IMR-90 (cell line): ENCODE measurements at places on chromosomes 3 and 15.

DNA sequence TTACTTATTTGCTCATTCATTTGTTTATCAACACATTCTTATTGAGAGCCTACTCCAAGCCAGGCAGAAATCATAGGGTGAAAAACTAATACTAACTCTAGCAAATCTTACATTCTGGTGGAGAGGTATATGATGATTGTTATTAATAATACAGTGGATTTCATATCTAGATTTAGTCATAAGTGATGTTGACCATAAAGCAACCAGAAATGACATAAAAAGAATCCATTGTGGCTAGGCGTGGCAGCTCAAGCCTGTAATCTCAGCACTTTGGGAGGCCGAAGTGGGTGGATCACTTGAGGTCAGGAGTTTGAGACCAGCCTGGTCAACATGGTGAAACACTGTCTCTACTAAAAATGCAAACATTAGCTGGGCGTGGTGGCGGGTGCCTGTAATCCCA is 26.2 kb upstream of the IL20RB start:
- H3K27ac ChIP-seq = no peak overlapping the region
- 0 out of 2 replicates have a peak, but pooled peaks cover 2% of the 10 kb centered on the region for H3K4me1 ChIP-seq
- H3K36me3 ChIP-seq = peaks cover 10% of the 10 kb centered on the region

DNA sequence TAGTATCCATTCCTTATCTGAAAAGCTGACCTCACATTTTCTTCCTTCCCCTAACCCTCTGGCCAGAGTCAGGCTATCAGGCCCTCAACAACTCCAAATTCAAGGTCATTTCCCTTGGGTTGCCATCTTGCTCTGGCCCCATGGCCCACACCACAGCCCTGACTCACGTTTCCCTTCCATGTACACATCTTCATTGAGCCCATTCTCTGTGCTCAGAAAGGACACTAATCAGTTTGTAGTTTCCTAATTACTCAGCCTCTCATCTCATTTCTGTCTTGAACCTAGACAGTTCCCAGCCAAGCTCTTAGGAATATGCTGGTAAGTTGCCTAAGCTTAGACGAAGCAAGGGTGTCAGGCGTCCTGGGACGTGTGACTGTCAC is 14.9 kb downstream of the TGM5 start:
- no peaks in the 10 kb centered on the region for H3K36me3 ChIP-seq
- H3K4me1 ChIP-seq = peaks cover 2% of the 10 kb centered on the region; the same call in 1 of the 2 replicates
- H3K27me3 ChIP-seq = peaks cover 33% of the 10 kb centered on the region
- H3K27ac ChIP-seq = no peak overlapping the region
- no peak for DNase-seq

DNA sequence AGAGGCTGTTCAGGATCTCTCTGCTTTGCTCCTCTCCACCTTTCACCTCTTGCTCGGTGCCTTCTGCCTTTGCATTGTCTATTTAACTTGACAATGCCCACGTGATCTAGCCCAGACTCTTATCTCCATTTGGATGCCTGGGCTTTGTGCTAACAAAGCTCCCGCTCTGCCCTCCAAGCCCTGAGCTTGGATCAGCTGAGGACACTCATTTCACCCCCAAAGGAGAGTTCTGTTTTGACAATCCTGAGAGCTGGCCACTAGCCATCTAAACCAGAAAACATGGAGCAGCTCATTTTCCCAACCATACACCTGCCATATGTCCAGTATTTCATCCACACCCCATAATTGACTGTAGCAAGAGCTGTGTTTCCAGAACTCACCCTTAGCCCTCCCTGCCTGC is 12.8 kb downstream of the GPR176 start:
- H3K4me3 ChIP-seq = no peak overlapping the region
- DNase-seq = no peak
- no peak overlapping the region for H3K27ac ChIP-seq
- H3K36me3 ChIP-seq = peaks cover 3% of the 10 kb centered on the region

- DNase-seq = no peak
- H3K36me3 ChIP-seq = no peaks in the 10 kb centered on the region
- peaks cover 3% of the 10 kb centered on the region for H3K4me1 ChIP-seq
- H3K27ac ChIP-seq = no peak overlapping the region
- H3K27me3 ChIP-seq = no peaks in the 10 kb centered on the region
These were observed 233.5 kb upstream of the DCBLD2 start for GRCh38 chr3:99134986-99135385.

- H3K36me3 ChIP-seq = peaks cover under 1% of the 10 kb centered on the region; the same call in 1 of the 2 replicates
- no peak overlapping the region for H3K27ac ChIP-seq
- DNase-seq = peak; percentile 6
- no peak overlapping the region for H3K4me3 ChIP-seq
- H3K27me3 ChIP-seq = no peaks in the 10 kb centered on the region
These were observed 139.2 kb downstream of the VPS13C start for GRCh38 chr15:61921093-61921492.

DNA sequence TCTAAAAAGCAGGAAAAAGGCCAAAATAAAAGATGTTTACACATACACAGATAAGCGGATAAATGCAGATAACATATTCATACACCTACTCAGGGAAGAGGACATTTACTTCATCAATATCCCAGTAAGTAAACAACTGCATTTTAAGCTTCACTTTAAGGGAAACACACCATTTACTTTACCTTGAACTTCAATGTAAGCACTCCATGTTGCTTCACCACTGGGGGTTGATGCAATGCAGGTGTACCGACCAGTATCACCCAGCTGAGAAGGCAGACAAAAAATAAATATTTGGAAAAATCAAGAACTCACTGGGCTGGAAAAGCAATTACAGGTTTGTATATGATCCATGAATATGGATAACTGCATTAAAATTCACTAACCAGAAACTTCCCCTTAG is 1099.5 kb downstream of the ROBO1 start:
- no peak overlapping the region for H3K27ac ChIP-seq
- peaks cover 1% of the 10 kb centered on the region; the same call in 1 of the 2 replicates for H3K4me1 ChIP-seq
- H3K36me3 ChIP-seq = peaks cover 2% of the 10 kb centered on the region
- no peak overlapping the region for H3K4me3 ChIP-seq
- no peak for DNase-seq
- H3K27me3 ChIP-seq = no peaks in the 10 kb centered on the region

- H3K27ac ChIP-seq = no peak overlapping the region
- DNase-seq = peak; percentile 25
- H3K4me3 ChIP-seq = no peak overlapping the region
- H3K27me3 ChIP-seq = no peaks in the 10 kb centered on the region
These were observed 28.6 kb upstream of the PLXNA1 start for GRCh38 chr3:126954141-126954842.

GRCh38 chr15:101258238-101259144 is 6.6 kb upstream of the CHSY1 start:
- DNase-seq = peak; percentile 80
- peaks cover 10% of the 10 kb centered on the region for H3K4me1 ChIP-seq
- H3K36me3 ChIP-seq = no peaks in the 10 kb centered on the region
- H3K27ac ChIP-seq = no peak overlapping the region
- no peaks in the 10 kb centered on the region for H3K27me3 ChIP-seq
